A549 treated with GW870086 at 1 μM for 4 hours (cell line): ENCODE measurements at places on chromosomes 7 and 10. TPM values are rescaled to one million over a fixed set of nuclear protein-coding genes. Genes with fewer than 3 reads are reported as not detected.

AKR1C4 gene
- 0.10 to 0.32 TPM (median 0.24 TPM) in 5 replicates for total RNA-seq

ADCYAP1R1 gene
- total RNA-seq, result 0.01 to 0.08 TPM (median 0.02 TPM) in 3 of 5 replicates, not detected in the others

RPEL1 gene
- total RNA-seq, result 0.07 to 0.09 TPM in 2 of 5 replicates, not detected in the others

ZNF853 gene
- 1.7 to 2.9 TPM (median 2.5 TPM) in 5 replicates for total RNA-seq

PNPLA8 gene
- 10.9 to 15.8 TPM (median 13.8 TPM) in 5 replicates for total RNA-seq

ADAMTS14 gene
- total RNA-seq, result 0.07 to 0.14 TPM (median 0.12 TPM) in 4 of 5 replicates, not detected in the other

TUBB8 gene
- total RNA-seq, result 0.10 to 0.12 TPM in 2 of 5 replicates, not detected in the others

CHST15 gene
- 8.6 to 10.9 TPM (median 10.3 TPM) in 5 replicates for total RNA-seq

SPAM1 gene
- not detected in 5 replicates for total RNA-seq

TAS2R16 gene
- not detected in 5 replicates for total RNA-seq

CPN1 gene
- 0.08 to 0.42 TPM (median 0.20 TPM) in 5 replicates for total RNA-seq

TCERG1L gene
- total RNA-seq, result not detected in 5 replicates

MMD2 gene
- total RNA-seq, result not detected in 5 replicates

PODXL gene
- total RNA-seq, result 26.2 to 41.4 TPM (median 35.9 TPM) in 5 replicates

PON3 gene
- total RNA-seq, result 30.6 to 38.5 TPM (median 36.6 TPM) in 5 replicates

TMEM229A gene
- total RNA-seq, result not detected in 5 replicates

MACROH2A2 gene
- total RNA-seq, result 23.6 to 29.7 TPM (median 27.0 TPM) in 5 replicates

WDFY4 gene
- total RNA-seq, result not detected in 5 replicates

HTR5A gene
- total RNA-seq, result not detected in 5 replicates

CALML3 gene
- total RNA-seq, result not detected in 5 replicates

PNLIPRP1 gene
- not detected in 5 replicates for total RNA-seq

CFAP58 gene
- 0.10 to 0.34 TPM (median 0.16 TPM) in 5 replicates for total RNA-seq

HOXA9 gene
- total RNA-seq, result 0.49 to 0.99 TPM (median 0.70 TPM) in 5 replicates

MPP7 gene
- total RNA-seq, result 0.10 to 0.21 TPM (median 0.11 TPM) in 4 of 5 replicates, not detected in the other

NUDCD3 gene
- 48.7 to 55.3 TPM (median 52.6 TPM) in 5 replicates for total RNA-seq
